Activated CD4-positive, alpha-beta memory T cell treated with anti-CD3 and anti-CD28 coated beads, Interleukin-2, amount 10 ng/mL, durations not matched to agents 7 days and 5 days (primary cell): ENCODE measurements at places on chromosomes 2 and 18. TPM values are rescaled to one million over a fixed set of nuclear protein-coding genes. Genes with fewer than 3 reads are reported as not detected.
A peak's percentile ranks its signal among the peaks of the same experiment; 100 is the strongest.

Gene GULP1
- not detected for total RNA-seq

- no peaks in the 10 kb centered on the region for H3K27me3 ChIP-seq
- no peak overlapping the region for H3K4me3 ChIP-seq
- H3K27ac ChIP-seq, result peak overlapping the region; percentile 90
These were observed 53.2 kb downstream of the UXS1 start for GRCh38 chr2:106140913-106141312.

- H3K27me3 ChIP-seq, result no peaks in the 10 kb centered on the region
- no peaks in the 10 kb centered on the region for H3K36me3 ChIP-seq
- H3K4me3 ChIP-seq, result peak overlapping the region; percentile 83
These were observed 40.7 kb upstream of the GALR1 start for GRCh38 chr18:77208964-77209363.

GRCh38 chr2:13522917-13523821 lies 806.4 kb downstream of the TRIB2 start:
- peaks cover 2% of the 10 kb centered on the region for H3K4me1 ChIP-seq
- no peak overlapping the region for H3K27ac ChIP-seq
- no peaks in the 10 kb centered on the region for H3K36me3 ChIP-seq
- no peaks in the 10 kb centered on the region for H3K27me3 ChIP-seq
- H3K4me3 ChIP-seq, result no peak overlapping the region

DNA sequence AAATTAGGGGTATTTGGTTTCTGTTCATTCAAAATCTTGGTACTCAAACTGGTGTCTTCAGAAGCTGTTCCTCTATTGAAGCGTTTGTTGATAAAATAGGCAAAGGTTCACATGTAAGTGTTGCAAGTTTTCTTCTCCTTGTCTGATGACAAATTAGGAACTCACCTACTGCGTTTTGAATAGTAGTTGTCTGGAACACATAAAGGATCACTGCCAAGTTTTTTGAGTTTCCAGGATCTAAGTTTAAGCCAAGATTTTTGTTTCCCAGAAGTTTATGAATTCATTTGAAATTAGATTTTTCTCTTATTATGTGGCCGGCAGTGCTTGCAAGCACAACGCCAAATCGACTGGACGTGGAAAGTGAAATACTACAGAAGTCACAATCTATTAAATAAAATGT lies 85.4 kb downstream of the ARHGEF33 start:
- peaks cover 12% of the 10 kb centered on the region for H3K36me3 ChIP-seq
- peaks cover 5% of the 10 kb centered on the region for H3K27me3 ChIP-seq
- no peaks in the 10 kb centered on the region for H3K4me1 ChIP-seq
- no peak for DNase-seq

DNA sequence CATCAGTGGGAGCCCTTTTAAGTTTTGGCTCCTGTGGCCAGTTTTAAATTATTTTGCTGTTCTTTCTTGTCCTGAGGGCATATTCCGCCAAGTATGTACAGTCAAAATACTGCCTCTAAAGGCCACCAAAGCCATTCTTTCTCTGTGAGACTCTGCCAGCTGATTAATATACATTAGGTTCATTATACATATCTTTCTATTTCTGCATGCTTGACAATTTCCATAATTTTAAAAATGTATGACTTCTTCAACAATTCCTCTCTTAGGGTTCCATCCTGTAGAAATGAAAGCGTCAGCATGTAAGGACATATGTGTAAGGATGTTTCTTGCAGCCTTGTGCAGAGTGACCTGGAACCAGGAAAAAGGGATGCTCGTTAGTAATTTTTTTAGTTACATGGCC lies 291.9 kb downstream of the PHLPP1 start:
- no peaks in the 10 kb centered on the region for H3K36me3 ChIP-seq
- no peak overlapping the region for H3K4me3 ChIP-seq
- DNase-seq, result no peak

DNA sequence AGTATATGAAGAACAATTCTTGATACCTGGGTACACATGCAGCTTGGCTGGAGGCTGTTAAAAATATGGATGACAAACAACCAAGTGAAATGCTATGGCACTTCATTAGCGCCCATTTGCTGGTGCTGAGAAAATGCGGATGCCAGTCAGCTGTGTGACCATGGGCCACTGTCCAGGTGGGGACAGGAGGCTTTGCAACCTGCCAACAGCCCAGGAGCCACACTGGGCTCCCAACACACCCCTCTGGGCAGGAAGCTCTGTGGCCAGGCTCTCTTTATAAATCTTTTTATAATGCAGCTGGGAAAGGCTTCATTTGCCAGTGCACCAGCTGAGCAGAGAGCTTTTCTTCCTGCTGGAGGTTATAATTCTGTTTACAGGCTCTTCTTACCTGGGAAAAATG lies 19.9 kb downstream of the RNF144A start:
- H3K4me3 ChIP-seq, result no peak overlapping the region
- DNase-seq, result no peak
- H3K27ac ChIP-seq, result no peak overlapping the region
- peaks cover 4% of the 10 kb centered on the region for H3K4me1 ChIP-seq
- peaks cover 2% of the 10 kb centered on the region for H3K27me3 ChIP-seq
- peaks cover 16% of the 10 kb centered on the region for H3K36me3 ChIP-seq
